ENCODE measurements at places on chromosomes 11 and 22.

GRCh38 chr11:11763796-11764422 is 77.9 kb upstream of the USP47 start:
- DNase-seq: no peak

GRCh38 chr11:131877246-131877942 is 507.0 kb downstream of the NTM start:
- no peak for DNase-seq

- DNase-seq: no peak
These were observed 840 bp downstream of the VPREB3 start for GRCh38 chr22:23753385-23753784.

DNA sequence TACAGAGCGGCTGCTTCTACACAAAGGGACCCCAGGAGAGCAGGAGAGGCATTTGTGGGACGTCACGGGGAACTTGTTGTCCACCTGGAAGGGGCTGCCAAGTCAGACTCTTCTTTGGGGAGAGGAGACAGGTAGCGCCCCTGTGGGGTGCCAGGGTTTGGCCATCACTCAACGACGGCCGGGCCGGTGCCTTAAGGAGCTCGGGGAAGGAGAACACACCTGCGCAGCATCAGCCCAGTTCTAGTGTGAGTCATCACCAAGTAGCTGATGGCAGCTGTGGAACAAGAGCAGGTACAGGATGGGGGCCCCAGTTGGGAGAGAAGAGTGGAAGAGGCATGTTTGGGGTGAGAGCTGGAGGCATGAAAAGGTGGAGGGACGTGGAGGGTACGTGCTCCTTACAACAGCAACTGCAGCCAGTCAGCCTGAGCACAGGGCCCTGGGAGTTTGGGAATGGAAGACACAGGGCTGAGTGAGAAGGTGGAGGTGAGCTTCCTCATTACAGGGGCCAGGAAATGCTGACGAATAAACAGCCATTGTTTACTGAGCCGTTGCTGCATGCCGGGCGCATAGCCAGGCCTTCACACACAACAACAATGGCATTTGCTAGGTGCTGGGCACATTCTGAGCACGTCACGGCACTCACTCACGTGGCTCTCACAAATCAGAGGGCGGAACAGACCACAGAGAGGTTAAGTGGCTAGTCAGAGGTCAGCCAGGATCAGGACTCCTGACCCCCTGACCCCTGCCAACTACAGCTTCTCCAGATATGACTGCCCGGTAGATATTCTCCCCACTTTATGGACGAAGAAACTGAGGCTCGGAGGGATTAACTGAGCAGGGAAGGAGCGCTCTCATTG is 29.1 kb upstream of the TP53I11 start:
- DNase-seq: no peak

DNA sequence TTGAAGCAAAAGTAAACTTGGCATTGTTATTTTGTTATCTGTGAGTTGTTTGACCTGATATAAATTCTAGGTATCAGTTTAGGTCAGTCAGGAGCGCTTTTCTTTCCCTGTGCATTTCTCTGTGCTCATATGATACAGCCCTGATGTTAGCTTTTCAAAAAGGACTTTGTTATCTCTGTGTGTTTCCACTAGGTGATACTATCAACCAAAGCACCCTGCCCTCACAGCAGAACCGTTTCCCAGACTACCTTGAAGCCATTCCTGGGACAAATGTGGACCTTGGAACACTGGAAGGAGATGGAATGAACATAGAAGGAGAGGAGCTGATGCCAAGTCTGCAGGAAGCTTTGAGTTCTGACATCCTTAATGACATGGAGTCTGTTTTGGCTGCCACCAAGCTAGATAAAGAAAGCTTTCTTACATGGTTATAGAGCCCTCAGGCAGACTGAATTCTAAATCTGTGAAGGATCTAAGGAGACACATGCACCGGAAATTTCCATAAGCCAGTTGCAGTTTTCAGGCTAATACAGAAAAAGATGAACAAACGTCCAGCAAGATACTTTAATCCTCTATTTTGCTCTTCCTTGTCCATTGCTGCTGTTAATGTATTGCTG is 87.7 kb upstream of the BIRC3 start:
- no peak for DNase-seq

GRCh38 chr11:119651802-119652584 is 77.0 kb downstream of the NECTIN1 start:
- no peak for DNase-seq

- DNase-seq: no peak
These were observed 1.1 kb upstream of the PPFIBP2 start for GRCh38 chr11:7512525-7513233.

DNA sequence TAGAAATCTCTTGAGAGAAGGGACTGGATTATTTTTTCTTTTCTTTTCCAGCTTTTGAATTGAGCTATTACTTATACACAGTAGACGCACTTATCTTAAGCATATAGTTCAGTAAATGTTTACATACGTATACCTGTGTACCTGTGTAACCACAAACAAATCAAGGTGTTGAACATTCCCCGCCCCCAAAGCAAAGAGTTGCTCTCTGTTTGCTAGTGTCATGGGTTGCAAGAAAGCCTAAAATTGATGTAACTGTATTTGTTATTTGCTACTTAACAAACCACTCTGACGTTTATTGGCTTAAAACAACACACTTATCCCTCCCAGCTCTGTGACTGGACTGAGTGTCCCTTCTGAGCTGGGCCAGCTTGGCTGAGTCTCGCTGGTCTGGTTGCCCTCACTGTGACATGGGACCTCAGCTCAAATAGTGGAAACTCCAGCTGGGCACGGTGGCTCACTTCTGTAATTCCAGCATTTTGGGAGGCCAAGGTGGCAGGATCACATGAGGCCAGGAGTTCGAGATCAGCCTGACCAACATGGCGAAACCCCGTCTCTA is 25.4 kb upstream of the CABP2 start:
- no peak for DNase-seq

GRCh38 chr11:70095541-70096252 is 17.6 kb downstream of the ANO1 start:
- no peak for DNase-seq

DNA sequence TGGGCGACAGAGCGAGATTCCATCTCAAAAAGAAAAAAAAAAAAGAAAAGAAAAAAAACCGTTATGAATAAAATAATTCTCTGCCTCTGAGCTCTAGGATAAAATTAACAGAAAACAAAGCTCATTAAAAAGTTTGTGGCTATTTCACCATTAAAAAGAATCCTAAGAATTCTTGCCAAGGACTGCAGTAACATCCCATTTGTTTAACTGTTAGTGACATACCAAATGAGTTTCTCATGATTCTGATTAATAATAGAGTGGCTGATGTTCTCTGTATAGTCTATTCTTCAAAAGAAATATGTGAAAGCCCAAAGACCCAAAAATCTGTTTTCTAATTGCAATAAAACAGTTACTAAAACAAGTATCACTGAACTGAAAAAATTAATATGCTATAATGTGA is 19.7 kb downstream of the CLNS1A start:
- DNase-seq: no peak

GRCh38 chr11:113131036-113131775 is 170.0 kb downstream of the NCAM1 start:
- DNase-seq: no peak

GRCh38 chr22:23581260-23581650 is 1.2 kb upstream of the IGLL1 start:
- DNase-seq: no peak

DNA sequence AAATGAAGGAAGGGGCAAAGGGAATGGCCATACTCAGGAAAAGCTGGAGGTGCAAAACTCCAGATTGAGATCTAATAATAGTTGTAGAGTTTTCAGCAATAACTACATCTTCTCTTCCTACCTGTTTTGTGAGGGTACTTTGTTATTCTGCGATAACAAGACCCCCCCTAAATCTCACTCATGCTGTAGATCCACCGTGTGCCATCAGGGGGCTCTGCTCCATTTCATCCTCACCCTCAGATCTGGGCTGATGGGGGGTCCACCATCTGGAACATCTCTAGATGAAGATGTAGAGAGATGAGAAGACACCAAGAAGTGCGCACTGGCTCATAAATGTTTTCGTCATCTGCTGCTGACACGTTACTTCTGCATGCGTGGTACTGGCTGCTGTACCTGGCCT is 135.9 kb upstream of the KIRREL3 start:
- no peak for DNase-seq

GRCh38 chr11:63738720-63739360 is 29.7 kb downstream of the ZFTA start:
- peak; percentile 33 for DNase-seq

DNA sequence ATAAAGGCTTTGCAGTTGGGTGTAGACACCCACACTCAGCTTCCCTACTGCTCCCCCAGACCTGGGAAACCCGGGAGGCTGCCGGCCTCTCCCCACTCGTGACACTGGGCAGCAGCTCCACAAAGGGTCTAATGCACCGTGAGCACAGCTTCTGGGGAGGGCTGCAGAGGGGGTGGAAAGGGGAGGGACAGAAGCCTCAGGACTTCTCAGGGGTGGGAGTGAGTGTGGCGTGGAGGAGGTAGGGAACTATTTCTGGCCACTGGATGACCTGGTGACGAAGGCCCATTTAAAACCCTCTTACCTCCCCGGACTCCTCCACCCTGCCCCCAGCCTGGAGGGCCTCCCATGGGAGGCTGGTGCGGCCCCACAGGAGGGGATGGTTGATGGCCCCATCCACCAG is 56.6 kb downstream of the MACROD1 start:
- no peak for DNase-seq

GRCh38 chr11:105401269-105401809 is 208.5 kb upstream of the GRIA4 start:
- no peak for DNase-seq

- DNase-seq: no peak
These were observed 56.2 kb upstream of the SC5D start for GRCh38 chr11:121236115-121237001.

- DNase-seq: no peak
These were observed 126.6 kb downstream of the KCNC1 start for GRCh38 chr11:17861036-17861755.

- no peak for DNase-seq
These were observed 19.7 kb downstream of the OR51E2 start for GRCh38 chr11:4677948-4678347.

DNA sequence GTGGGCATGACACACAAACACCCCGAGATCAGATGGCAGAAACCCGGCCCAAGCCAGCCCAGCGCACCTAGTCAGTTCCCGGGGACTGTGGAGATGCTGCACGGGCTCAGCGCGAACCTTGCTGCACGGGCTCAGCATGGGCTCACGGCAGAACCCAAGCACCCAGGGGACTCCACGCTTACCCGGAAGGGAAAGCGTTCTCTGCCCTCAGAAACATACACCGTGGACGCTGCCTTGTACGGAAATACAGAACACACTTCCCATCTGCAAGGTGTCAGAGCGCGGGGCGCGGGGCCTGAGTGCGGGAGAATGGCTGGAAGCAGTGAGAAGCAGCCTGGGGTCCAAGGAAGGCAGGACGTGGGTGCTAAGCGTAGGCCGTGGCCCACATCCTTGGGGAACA is 319.9 kb downstream of the NTM start:
- no peak for DNase-seq

- DNase-seq: no peak
These were observed 348.1 kb downstream of the DDX10 start for GRCh38 chr11:109012991-109013390.

- DNase-seq: no peak
These were observed 8.9 kb downstream of the KCNJ11 start for GRCh38 chr11:17379383-17380180.

- no peak for DNase-seq
These were observed 17.7 kb downstream of the ARRB1 start for GRCh38 chr11:75333807-75334140.

- peak; percentile 65 for DNase-seq
These were observed 20.8 kb downstream of the FADS3 start for GRCh38 chr11:61870541-61871031.

DNA sequence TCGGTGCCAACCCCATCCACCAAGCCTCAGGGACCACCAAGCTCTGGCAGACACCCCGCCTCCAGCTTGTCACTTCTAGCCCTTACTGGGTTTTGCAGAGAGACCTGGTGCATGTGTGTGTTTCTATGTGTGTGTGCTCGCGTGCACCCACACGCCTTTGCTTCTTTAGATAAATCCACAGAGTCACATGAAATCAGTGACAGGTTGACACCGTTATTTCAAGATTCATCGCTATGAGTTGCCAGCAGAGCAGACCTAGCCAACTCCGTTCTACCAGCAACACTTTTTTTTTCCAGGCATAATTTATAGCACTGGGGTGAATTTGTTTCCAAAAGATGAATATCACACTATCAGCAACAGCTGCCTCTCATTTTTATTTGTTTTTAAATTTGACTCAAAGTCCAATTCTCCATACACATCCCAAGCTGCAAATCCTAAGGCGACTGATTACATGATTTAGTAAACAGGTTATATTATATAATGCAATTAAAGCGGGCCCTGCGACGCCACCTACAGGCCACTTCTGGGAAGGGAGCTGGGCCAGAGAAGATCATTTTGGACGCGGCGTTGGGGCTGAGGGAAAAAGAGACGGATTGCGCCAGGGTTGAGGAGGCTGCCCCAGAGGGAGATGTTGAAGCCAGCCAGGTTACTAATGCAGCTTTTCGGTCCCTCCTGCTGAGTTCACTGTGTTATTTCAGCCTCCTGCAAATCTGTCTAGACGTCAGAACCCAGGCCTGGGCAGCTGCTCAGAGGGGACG is 150.5 kb downstream of the FEZ1 start:
- DNase-seq: peak; percentile 97

- no peak for DNase-seq
These were observed 14.6 kb upstream of the FLRT1 start for GRCh38 chr11:64020976-64021756.

DNA sequence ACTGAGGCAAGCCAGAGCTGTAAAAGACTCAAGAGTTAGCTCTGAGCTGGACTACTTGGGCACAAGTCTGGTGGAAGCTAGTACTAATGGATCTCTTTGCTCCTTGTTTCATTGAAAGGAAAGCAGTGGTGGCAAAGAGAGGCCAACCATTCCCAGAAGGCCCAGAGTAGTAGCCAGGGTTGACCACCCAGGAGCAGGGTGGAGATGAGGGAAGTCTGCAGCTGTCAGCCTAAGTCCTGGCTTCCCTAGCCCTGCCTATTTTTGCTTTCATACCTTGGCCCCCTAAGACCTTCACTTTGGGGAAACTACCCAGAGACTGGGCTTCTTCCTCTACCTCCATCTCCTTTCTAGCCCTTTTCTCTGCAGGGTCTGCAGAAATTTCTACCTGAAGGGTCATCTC is 155.0 kb upstream of the NCAM1 start:
- DNase-seq: no peak

DNA sequence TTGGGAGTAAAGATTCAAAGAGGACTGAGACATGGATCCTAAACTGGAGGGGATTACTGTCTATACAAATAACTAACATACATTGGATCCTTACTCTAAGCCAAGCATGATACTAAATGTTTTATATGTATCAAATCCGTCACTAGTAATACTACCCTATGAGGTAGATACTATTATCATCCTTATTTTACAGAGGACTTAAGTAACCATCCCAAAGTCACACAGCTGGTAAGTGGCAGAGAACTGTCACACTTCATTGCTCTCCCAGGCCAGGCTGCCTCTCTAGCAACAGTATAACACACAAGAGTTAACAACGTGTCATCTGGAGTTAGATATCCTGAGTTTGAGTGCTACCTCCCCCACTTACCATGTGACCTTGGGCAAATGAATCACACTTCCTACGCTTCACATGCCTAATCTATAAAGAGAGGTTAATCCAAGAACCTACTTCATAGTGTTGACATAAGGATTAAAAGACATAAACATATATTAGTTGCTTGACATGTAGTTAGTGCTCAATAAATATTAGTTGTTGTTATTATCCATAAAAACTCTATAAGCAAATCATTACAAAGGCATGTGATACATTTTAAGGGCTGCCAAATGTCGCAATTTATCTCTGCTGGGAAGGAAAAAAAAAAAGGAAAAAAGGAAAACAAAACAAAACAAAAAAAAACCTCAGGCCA is 33.8 kb upstream of the SPON1 start:
- no peak for DNase-seq

Data from skeletal muscle cell (primary cell).